Left forelimb (tissue), 1 donor: ENCODE measurements at places on chromosomes 2 and 18.

GRCh38 chr2:205660521-205661124 is 21.7 kb upstream of the NRP2 start:
- DNase-seq, result no peak

DNA sequence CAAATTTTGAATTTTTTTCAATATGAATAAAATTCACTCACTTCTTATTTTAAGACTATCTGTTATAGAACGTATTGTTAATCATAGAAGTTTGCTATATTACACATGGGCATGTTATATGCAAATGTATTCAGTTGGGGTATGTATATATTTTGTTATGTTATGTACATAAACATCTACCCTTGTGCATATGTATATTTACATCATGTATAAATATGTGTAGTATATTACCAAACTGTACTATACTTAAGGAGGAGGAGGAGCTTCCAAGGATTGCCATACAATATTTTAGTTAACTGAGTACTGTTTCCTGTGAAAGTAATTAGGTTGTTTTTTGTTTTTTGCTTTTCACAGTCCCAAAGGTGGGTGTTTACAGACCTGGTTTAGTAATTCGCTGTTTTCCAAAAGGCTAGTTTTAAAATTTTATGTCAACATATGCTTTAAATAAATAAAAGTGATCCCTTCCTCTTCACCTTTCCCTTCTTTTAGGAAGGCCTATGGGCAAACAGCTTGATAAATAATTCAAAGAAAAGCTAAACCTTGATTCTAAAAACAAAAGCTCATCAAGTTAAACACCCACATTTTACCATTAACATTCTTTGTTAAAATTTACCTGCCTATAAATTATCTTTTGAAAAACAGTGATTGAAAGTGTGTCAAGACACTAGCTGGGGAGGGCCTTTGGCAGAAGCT is 12.9 kb upstream of the POU3F3 start:
- no peak for DNase-seq

DNA sequence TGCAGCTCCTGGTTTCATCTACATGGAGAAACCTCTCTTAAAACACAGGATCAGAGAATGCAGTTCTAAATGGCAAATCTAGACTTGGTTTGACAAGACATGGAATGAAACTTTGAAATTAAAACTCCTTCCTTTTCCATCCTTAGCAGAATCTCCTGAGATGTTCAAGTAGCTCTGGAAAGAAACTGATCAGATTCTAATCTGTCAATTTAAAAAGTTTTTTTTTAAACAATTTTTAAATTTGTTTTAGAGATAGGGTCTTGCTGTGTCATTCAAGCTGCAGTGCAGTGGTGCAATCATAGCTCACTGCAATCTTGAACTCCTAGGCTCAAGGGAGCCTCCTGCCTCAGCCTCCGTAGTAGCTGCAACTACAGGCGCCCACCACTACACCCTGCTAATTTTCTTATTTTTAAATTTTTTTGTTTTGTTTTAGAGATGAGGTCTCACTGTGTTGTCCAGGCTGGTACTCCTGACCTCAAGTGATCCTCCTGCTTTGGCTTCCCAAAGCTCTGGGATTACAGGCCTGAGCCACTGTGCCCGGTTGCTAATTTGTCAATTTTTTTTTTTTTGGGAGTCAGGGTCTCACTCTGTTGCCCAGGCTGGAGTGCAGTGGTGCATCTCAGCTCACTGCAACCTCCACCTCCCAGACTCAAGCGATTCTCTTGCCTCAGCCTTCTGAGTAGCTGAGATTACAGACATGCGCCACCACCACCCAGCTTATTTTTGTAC is 216.7 kb downstream of the TGIF1 start:
- no peak for DNase-seq

GRCh38 chr2:203360833-203361430 is 32.7 kb downstream of the ABI2 start:
- DNase-seq, result no peak

DNA sequence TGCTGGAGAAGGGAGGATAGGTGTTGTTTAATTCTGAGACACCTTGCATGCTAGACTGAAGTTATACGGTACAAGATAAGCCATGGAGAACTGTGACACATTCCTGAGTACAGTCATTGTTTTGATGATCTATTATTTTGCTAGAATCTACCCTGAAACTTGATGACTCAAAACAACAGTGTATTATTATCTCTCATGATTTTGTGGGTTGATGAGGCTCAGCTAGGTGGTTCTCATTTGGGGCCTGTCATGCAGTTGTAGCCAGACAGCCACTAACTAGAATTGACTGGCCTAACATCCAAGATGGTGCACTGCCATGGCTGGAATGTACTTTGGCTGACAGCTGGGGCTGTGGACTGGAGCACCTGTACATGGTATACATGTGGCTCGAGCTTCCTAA is 5.4 kb upstream of the IL1R1 start:
- DNase-seq, result no peak

GRCh38 chr18:2204736-2205135 is 366.6 kb downstream of the METTL4 start:
- DNase-seq, result no peak

- no peak for DNase-seq
Measured at GRCh38 chr2:10668402-10669012, 21.3 kb downstream of the NOL10 start.

DNA sequence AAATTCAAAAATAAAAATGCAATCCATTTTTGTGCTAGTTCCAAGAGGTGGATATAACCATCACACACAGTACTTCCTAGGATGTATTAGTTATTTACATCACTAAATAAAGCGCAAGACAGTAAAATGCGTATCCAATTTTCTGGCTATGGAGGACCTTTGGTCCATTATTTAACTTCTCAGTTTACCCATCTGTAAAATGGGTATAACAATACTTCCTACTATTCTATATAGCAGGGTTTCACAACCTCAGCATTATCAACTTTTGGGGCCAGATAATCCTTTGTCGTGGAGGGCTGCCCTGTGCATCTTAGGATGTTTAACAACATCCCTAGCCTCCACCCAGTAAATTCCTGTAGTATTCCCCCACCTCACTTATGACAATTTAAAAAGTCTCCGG is 275.1 kb upstream of the PKDCC start:
- DNase-seq, result no peak

DNA sequence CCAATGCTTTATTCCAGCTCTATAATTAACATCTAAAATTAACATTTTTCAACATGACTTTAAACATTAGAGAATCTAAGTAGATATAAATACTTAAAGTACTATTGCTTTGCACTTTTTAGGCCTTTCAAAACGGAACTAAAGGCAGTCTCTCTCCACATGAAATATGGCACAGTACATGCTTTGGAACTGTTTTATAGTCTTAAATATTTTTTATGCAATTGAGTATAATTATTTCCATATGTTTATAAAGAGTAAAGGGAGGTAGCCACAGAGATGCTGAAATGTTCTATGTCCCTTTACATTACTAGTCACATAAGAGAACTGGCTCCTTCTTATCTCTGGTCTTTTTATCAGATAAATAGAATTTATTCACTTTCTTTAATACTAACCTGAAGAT is 674.0 kb downstream of the PLCL1 start:
- DNase-seq, result no peak

DNA sequence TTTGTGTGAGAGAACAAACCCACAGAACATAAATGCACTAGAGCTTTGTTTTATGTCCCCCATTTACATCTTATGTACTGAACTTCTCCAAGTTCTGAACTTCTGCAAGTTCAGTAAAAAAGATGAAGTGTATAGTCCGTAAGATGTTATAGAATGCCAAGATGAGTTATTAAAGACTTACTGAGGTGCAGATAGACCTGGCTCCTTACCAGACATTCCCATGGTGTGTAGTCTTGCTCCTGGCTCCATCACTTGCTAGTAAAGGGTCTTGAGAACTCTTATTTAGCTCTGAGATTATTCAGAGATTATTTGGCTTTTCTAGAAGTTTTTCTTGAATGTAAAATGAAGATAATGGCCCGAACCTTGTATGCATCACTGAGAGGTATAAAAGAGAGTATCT is 16.8 kb downstream of the GULP1 start:
- DNase-seq, result no peak

GRCh38 chr2:21424375-21424774 is 300.6 kb downstream of the TDRD15 start:
- no peak for DNase-seq

DNA sequence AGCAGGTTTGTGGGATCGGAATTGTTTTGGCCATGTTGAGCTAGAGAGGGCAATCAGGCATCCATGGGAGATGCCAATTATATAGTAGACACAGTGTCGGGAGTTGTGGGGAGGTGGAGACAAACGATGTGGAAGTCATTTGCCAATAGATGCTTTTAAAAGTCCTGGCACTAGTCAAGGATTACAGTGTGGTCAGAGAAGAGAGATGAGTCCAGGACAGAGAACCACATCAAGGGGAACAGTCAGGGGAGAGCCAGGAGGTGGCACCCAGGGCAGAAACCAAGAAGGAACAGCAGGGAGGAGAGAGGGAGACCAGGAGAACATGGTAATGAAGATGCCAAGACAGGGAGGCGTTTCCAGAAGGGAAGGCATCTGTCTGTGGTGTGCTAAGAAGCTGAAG is 81.2 kb downstream of the ARL4C start:
- no peak for DNase-seq

GRCh38 chr2:222837643-222838056 is 23.2 kb upstream of the ACSL3 start:
- no peak for DNase-seq

- no peak for DNase-seq
Measured at GRCh38 chr18:53147472-53147871, 807.5 kb downstream of the DCC start.

GRCh38 chr2:238285653-238286082 is 2.7 kb downstream of the PER2 start:
- peak; percentile 78 for DNase-seq

- no peak for DNase-seq
Measured at GRCh38 chr2:230441227-230441897, 25.4 kb downstream of the SP100 start.

GRCh38 chr2:8620611-8621382 is 61.1 kb upstream of the ID2 start:
- no peak for DNase-seq

- no peak for DNase-seq
Measured at GRCh38 chr18:78292618-78293380, 686.8 kb upstream of the SALL3 start.

GRCh38 chr2:152559008-152559407 is 158.3 kb downstream of the PRPF40A start:
- no peak for DNase-seq

DNA sequence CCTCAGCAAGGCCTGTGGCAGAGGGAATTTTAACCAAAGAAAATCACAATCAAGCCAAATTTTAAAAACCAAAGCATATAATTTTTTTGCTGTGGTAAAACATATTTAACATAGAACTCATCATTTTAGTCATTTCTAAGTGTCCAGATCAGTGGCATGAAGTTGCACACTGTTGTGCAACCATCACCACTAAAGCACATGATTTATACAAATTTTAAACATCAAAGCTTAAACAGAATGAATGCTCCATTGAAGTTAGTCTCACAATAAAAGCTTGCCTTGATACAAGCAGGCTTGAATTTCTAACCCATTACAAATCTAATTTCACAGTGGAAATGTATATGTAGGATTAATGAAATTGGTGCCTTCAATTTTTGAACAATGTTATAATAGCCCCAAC is 31.2 kb downstream of the FTCDNL1 start:
- no peak for DNase-seq

DNA sequence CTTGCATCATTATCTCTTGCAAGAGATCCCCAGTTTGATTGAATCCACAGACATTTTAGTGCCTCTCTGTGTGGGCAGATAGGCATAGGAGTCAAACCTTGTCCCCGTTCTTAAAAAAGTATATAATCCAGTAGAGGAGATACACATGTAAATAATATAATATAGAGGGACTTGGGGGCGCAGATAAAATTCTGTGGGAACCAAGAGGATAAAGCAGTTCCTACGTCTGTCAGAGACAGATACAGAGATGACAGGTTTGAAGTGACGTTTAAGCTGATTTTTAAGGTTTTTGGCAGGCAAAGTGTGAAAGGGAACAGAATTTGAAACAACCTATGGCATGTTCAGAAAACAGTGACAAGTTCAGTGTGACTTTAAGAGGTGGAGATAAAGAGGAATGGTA is 63.1 kb downstream of the CAB39 start:
- DNase-seq, result no peak

- no peak for DNase-seq
Measured at GRCh38 chr2:71496156-71496770, 42.9 kb downstream of the DYSF start.

DNA sequence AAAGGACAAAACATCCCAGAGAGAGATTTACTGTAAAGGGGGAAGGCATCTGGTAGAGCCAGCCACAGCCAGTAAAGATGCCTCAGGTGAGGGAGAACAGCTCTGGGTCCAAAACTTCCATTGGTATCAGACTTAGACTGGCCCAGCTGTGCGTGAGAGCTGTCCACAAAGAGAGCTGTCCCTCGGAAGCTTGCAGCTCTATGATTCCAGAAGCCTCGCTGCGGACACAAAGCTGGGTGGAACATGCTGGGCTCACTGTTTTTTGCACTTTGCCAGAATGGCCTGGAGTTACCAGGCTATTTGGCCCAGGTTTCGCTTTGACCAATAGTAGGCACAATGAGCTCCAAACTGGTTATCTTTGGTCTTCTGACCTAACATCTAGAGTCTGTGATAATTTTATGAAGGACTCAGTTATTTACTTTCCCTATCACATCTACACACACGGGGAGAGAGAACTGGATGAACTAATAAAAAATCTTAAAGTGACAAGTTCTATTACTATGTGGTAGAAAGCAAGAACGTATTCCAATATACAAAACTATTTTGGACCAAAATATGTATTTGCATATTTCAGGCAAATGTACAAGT is 101.9 kb downstream of the DNER start:
- DNase-seq, result no peak

DNA sequence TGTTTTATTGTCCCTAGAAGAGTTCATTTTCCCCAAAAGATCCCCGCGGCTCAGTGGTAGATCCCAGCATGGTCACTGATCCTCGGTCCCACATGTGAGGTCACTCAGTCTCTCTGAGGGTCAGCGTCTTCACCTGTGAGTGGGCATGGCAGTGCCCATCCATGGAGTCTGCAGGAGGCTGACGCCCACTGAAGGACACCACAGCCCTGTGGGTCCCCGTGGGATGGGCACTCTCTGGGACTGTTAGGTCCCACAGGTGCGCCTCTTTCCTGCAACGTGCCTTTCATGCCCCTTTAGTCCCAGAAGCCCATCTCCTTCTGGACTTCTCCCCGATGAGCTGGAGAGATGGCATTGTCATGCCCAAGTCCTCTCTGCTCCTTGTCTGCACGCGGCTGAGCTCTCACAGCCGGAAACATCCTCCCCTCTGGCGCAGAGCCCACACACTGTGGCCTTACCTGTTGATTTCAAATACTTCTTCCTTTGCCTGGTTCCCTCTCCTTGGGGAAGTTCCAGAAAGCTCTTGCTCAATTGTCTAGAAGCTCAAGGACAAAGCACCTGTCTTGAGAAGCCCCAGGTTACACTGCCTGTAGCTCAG is 75.9 kb downstream of the PTGR3 start:
- DNase-seq, result no peak

- no peak for DNase-seq
Measured at GRCh38 chr2:69604026-69604678, 39.4 kb downstream of the AAK1 start.

GRCh38 chr2:172869861-172870260 is 134.2 kb downstream of the RAPGEF4 start:
- no peak for DNase-seq

- DNase-seq, result no peak
Measured at GRCh38 chr2:97354576-97354975, 235.1 kb downstream of the ANKRD36B start.
